ENCODE measurements at places on chromosomes 3 and 15. TPM values are rescaled to one million over a fixed set of nuclear protein-coding genes. Genes with fewer than 3 reads are reported as not detected.

Gene ATP13A5
- total RNA-seq: not detected

Gene ATP8B4
- not detected for total RNA-seq

Gene ZNF660
- total RNA-seq: 11.2 TPM

Gene GOLGA8S
- total RNA-seq: 0.44 TPM

Gene RBM5
- 225 TPM for total RNA-seq

Gene CCR8
- total RNA-seq: not detected

Gene NRROS
- 0.13 TPM for total RNA-seq

Gene FRG2C
- total RNA-seq: not detected

Gene LSMEM2
- not detected for total RNA-seq

Gene SENP8
- 4.6 TPM for total RNA-seq

Gene ZNF717
- 8.6 TPM for total RNA-seq

Gene UACA
- 264 TPM for total RNA-seq

- DNase-seq: no peak
Measured at GRCh38 chr3:122785231-122785630, 8.4 kb downstream of the HSPBAP1 start.

DNA sequence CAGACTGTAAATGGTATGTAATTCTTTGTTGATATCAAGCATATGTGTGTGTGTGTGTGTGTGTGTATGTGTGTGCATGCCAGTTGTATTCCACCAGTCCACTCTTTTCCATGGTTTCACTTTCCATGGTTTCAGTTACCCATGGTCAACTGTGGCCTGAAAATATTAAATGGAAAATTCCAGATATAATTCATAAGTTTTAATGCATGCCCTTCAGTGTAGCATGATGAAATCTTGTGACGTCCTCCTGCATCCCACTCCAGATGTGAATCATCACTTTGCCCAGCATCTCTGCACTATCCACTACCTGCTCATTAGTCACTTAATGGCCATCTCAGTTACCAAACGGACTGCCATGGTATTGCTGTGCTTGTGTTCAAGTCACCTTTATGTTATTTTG, 215.9 kb downstream of the GBE1 start:
- DNase-seq: no peak

DNA sequence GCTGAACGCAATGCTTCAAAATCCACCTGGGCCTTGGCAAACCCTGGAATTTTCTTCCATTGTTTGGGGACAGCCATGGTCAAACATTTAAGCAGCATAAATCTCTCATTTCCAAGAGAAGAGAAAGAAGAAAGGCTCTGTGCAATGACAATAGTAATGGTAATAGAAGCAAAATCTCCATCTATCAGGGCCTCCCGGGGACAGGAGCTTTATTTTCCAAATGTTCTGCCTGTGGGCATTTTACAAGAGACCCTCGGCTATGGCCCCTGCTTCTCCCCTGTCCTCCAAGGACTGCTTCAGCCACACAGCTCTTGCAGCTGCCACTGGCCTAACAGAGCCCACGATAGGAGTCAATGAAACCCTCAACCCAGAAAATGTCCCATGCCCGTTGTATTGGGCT, 12.7 kb upstream of the FAM240A start:
- peak; percentile 42 for DNase-seq

DNA sequence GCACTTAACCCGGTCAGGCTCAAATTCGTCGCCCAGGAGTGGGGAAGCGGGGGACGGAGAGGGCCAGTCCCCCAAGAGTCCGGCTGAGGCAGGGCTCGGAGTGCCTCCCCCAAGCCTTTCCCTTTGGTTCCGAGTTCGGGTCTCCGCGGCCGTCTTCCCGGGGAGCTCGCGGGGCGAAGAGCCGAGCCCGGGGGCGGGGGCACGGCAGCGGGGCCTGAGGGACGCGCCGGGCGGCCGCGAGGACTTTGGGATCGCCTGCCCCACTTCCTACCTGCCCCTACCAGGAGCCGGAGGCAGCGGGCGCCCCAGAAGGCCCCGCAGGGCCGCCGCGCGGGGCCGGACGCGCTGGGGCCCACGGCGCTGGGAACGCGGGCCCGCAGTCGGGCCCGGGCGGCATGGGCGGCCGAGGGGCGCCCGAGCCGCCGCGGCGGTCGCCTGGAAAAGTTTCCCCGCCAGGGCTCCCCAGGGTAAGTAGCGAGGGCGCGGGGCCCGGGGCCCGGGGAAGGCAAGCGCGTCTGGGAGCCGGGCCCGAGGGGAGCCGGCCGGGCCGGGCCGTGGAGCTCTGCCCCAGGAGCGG, 2.8 kb downstream of the FURIN start:
- DNase-seq: no peak

- DNase-seq: no peak
Measured at GRCh38 chr3:59759298-59760031, 709.6 kb upstream of the CFAP20DC start.

GRCh38 chr3:147699175-147699838, 290.1 kb downstream of the ZIC1 start:
- DNase-seq: no peak

GRCh38 chr3:187979564-187979963, 174.4 kb upstream of the LPP start:
- DNase-seq: no peak

DNA sequence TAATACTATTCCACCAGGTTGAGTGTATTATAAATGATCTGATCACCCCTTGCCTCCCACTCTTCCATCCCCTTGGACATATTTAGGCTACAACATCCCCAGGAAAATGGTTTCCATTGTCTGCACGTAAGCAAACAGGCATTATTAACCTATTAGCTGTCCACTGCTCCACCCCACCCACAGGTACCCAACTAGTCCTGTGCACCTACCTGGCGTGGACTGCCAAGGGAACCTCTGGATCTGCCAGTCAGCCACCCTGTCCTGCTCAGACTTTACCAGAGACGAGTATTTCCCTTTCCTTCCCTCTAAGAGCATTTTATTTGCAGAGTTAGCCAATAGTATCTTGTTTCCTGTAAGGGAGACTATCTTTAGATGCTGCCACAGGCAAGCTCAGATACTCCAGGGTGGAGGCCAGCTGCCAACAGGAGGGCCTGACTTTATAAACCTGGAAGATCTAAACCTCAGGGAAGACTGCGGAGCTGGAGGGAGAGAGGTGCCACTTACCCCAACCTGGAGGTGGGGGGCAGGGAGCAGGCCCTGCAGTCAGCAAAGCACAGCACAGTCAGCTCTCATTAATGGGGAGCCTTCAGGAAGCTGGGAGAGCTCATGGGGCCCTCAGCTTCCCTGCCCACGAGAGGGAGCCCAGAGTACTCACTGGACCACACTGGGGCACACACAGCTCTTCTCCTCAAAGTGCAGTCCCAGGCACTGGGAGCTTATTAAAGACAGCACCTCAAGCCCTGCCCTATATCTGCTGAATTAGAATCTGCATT, at the start of gene CX3CR1:
Gene CX3CR1, minus strand, starts transcription at position 292 of the 773 bp plus-strand sequence. CDS start 13,527 bp downstream, outside the sequence.
- DNase-seq: peak; percentile 62

- DNase-seq: no peak
Measured at GRCh38 chr15:51281368-51281967, 56.9 kb downstream of the CYP19A1 start.

DNA sequence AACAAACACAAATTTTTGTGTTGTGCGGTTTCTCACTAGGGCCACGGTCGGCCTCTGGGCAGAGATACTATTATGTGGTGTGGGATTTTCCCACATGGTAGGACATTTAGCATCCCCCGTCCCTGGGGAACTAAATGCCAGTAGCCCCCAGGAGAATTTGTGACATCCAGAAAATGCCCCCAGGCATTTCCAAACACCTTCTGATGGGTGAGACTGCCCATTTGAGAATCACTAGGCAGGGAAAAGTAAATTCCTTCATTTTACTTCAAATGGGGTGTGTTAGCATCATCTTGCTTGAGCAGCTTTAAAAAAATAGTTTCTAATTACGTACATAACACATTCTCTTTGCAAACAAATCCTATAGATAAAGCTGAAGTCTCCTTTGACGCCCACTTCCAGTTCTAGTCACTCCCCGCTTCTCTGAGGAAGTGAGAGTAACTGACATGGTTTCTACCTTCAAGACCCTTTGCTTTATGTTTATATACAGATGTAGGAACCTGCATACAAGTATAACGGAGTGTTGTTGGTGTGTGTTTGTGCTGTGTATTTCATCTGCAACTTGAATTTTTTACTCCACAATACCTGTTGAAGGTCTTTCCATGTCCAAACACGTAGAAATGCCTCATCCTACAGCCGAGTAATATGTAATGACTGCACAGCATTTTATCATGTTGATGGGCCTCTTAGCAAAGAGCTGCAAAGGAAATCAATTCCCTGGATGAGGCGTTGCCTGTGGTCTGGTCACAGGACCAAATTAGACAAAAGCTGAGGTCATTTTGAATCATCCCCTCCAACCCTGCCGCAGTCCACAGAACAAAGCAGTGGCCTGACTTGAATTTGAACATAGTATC, 31.4 kb upstream of the ZBTB38 start:
- DNase-seq: no peak

DNA sequence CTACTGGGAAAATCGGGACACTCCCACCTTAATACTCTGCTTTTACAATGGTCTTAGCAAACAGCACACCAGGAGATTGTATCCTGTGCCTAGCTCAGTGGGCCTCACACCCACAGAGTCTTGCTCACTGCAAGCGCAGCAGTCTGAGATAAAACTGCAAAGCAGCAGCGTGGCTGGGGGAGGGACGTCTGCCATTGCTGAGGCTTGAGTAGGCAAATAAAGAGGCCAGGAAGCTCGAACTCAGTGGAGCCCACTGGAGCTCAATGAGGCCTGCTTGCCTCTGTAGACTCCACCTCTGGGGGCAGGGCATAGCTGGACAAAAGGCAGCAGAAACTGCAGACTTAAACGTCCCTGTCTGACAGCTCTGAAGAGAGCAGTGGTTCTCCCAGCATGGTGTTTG, 1169.1 kb upstream of the EPHA6 start:
- no peak for DNase-seq

DNA sequence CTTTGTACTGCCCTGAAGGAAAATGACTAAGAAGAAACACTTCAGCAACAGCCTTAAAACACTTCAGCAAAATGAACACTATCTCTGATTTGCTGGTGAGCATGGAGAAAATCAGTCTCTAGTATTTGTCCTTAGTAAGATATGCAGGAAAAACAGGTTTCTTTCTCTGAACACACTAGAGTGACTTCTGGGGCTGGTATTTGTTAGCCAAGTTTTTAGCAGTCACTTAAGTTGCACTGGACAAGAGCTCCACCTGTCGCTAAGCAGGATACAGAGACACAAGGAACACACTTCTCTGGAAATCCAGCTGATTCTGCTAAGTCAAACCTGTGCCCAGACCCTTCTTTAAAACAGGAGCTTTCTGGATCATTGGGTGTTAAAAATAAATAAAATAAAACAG, 65.3 kb downstream of the CHAC1 start:
- no peak for DNase-seq

- DNase-seq: no peak
Measured at GRCh38 chr3:869269-869668, 223.6 kb upstream of the CNTN6 start.

GRCh38 chr15:88865498-88866099, 29.7 kb downstream of the HAPLN3 start:
- DNase-seq: no peak

DNA sequence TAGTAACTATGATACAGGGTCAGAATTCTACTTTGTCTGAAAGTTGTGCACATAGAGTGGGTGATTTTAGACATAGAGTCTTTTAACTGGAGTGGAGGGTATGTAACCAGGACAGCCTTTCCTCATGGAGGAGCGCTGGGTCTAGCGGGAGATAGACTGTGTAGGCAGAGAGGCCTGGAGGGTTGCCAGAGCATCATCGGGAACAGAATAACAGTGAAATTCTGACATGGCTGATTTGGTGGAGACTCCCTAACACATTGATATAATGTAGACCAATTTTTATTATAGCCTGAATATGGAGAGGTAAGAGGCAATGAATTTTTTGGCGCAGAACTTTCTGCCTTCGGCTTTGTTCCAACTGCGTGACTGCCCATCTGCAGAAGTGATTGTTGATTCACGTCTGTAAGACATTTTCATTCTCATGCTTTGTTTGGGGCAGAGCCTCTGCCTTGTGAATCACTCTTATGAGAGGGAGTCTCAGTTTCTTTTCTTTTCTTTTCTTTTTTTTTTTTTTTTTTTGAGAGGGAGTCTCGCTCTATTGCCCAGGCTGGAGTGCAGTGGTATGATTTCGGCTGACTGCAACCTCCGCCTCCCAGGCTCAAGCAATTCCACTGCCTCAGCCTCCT, 16.0 kb downstream of the LPP start:
- no peak for DNase-seq

- no peak for DNase-seq
Measured at GRCh38 chr3:123387532-123387931, 61.4 kb downstream of the ADCY5 start.

- no peak for DNase-seq
Measured at GRCh38 chr15:76196269-76197231, 114.7 kb downstream of the ETFA start.

DNA sequence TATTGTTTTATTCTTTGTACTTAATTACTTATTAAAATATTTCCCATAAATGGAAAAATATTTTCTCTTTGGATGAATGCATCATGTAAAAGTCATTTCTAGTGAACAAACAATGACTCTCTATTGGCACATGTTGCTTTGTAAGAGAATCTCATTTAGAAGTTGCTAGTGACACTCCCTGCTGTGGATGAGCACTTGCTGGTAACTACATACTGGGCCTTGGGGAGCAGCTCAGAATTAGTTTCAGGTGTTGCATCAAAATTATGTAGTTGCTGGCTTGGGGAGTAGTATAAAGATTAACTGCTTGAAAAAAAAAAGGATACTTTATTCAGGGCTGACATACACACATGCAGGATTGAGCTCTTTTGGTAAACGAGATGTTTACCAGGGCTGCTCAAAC, 80.3 kb upstream of the KCNAB1 start:
- DNase-seq: no peak

DNA sequence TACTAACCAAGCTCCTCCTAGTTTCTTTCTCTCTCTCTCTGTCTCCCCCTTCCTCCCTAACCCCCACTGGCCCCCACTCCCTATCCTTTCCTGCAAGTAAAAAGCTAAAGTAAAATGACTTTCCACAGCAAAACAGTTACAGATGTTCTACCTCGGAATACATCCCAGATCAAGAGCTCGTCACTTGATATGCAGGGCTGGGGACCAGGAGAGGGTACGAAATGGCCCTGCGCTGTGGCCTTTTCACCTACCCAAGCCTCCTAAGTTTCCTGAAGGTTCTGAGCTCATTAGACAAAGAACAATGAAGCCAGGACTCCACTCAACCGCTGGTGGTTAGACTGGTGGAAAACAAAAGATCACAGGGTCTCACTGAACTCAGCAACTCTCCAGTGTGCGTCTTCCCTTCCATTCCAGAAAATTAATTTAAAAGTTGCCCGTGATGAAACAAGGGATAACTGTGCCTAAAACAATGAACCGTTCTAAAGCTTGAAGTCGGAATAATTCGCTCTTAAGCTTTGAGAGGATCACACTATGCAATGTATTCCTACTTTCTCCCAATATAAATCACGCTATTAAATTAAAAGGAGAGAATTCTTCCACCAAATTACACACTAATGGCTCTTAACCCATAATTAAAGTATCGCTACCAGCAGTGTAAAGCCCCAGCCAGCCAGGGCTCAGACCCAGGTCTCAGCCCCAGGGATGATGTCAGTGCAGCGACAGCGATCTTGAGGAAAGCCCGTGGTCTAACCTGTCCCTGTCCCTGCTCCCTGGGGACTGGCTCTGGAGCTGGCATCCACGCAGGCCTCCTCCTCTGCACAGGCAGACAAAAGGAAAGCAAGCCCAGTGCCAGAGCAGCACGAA, 5.0 kb downstream of the VGLL4 start:
- DNase-seq: no peak

GRCh38 chr3:70744536-70744935, 432.1 kb upstream of the MDFIC2 start:
- no peak for DNase-seq

GRCh38 chr15:87662575-87662974, 594.0 kb downstream of the NTRK3 start:
- no peak for DNase-seq

Measured in osteocyte (in vitro differentiated cells).